ENCODE measurements at places on chromosomes 12 and 14. TPM values are rescaled to one million over a fixed set of nuclear protein-coding genes. Genes with fewer than 3 reads are reported as not detected.

The ARHGEF40 gene
- 9.6 TPM for polyA plus RNA-seq

The APOF gene
- not detected for polyA plus RNA-seq

The PKP2 gene
- polyA plus RNA-seq: 2.3 TPM

The ARMH4 gene
- polyA plus RNA-seq: 0.15 TPM

The SDR9C7 gene
- not detected for polyA plus RNA-seq

The BICD1 gene
- polyA plus RNA-seq: 13.1 TPM

The P2RX2 gene
- not detected for polyA plus RNA-seq

The RIPK3 gene
- polyA plus RNA-seq: not detected

The HAL gene
- 0.33 TPM for polyA plus RNA-seq

The ALDH1L2 gene
- polyA plus RNA-seq: 2.4 TPM

The AMDHD1 gene
- 4.1 TPM for polyA plus RNA-seq

The TDRD9 gene
- polyA plus RNA-seq: not detected

The CCDC38 gene
- 0.28 TPM for polyA plus RNA-seq

The IRAK4 gene
- 7.2 TPM for polyA plus RNA-seq

The A2M gene
- polyA plus RNA-seq: not detected

The ARHGDIB gene
- polyA plus RNA-seq: 1.0 TPM

The MMAB gene
- 36.8 TPM for polyA plus RNA-seq

DNA sequence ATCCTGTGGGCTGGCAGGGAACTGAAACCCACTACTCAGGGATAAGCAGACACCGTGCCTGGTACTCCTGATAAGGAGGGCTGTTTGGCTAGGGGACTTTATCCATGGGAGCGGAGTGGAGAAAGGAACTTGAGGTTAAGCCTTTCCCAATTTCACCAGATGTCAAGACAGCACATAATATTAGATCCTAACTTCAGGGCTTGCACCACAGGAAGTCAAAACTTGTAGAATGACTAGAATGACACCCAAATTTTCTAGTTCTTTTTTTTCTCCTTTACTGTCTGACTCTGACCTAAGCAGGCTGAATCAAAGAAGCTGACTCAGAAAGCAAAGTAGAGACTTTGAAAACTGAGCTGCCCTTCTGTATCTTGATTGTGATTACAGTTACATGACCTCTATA lies 7.1 kb upstream of the CGRRF1 start:
- no peak for DNase-seq

GRCh38 chr14:75476274-75476995 lies 45.8 kb upstream of the BATF start:
- DNase-seq: no peak

DNA sequence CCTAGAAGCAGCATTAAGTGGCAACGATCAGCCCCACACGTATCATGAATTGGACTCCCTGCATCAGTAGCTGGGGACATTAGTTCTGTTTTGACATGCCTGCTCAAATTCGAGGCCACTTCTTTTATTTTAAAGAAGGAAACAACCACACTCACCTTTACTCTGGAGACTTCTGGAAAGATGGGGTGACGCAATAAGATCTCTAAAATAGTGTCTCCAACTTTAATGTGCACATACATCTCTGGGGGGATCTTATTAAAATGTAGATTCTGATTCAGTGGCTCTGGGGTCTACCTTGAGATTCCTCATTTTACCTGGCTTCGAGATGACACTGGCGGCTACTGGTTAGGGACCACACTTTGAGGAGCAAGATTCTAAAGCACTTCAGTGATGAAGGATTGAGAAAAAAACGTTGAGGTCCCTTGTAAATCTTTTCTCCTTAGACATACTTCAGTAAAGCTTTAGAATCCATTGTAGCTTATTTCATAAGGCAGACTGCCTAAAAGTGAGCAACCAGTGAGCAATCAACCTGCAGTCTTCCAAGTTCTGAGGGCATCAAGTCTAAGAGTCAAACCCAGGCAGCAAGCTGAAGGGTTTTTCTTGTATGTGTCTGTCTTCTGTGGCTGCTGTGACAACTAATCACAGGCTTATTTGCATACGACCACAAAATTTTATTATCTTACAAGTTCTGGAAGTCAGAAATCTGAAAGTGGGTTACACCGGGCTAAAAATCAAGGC lies 718.6 kb upstream of the TBX3 start:
- no peak for DNase-seq

GRCh38 chr12:108638997-108639822 lies 5.5 kb upstream of the SELPLG start:
- DNase-seq: no peak

GRCh38 chr12:45601390-45601789 lies 128.1 kb upstream of the ARID2 start:
- DNase-seq: no peak

DNA sequence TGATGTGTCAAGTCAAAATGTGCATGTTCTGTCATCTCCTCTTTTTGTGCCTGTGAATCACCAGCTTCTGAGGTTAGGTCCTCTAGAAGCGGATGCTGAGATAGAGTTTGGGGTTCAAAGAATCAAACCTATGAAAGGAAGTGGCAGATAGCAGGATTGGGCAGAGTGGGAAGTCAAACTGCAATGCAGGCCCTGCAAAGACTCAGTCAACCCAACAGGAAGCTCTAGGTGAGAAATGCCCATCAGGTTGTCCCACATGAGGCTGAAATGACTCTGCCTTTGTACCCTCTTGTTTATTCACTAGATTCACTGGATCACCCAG lies 4.5 kb upstream of the MIA2 start:
- DNase-seq: no peak

DNA sequence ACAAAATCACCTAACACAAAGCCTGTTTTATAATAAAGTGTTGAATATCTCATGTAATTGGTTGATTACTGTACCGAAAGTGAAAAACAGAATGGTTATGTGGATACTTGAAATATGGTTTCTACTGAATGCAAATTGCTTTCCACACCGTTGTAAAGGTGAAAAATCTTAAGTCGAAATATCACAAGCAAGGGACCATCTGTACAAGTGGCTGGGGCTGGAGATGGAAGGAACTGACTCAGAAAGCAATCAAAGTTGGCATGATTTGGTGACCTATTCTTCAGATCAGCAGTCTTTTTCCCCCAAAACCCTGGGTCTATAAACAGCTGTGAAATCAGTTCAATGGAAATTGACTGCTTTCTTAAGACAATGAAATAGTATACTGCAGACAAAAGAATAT lies 3.6 kb downstream of the CBX5 start:
- DNase-seq: no peak

DNA sequence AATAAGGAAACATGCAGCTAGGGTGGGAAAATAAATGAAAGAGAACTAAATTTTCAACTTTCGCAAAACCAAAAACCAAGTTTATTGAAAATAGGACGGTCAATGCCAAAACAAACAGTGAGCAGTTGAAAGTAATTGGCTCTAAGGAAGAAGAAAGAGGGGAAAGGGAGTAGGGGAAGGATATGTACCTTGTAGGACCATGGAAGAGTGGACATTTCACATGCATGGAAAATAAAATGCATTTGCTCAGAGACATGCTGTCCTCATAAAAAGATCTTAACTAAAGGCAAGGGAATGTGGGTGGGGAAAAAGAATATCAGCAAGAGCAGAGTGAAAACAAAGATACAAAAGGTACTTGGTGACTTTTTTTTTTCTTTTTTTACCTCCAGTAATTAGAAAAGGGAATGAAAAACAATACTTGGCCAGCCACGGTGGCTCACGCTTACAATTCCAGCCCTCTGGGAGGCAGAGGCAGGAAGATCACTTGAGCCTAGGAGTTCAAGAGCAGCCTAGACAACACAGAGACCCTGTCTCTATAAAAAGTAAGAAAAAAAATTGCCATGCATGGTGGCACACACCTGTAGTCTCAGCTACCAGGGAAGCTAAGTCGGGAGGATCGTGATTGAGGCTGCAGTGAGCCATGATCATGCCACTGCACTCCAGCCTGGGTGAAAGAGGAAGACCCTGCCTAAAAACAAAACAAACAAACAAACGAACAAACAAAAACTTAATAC lies 6.6 kb downstream of the TXNDC16 start:
- DNase-seq: no peak

DNA sequence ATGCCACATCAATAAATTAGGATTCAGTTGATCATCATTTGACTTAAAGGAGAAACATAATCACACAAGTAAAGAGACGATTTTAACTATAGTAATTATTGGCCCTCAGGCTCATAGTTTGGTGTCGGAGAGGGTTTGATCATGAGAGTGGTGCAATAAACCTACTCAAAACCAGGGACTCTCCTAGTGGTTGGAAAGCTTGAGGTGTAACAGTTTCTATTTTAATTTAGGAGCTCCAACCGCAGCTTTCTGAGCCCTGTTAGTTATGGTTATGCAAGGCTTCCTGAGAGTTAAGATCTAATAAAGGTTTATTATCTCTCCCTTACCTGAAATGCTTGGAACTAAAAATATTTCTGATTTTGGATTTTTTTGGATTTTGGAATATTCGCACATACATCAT lies 36.4 kb downstream of the TMTC2 start:
- no peak for DNase-seq

- DNase-seq: no peak
Observed at GRCh38 chr14:24851837-24852236, 198.1 kb downstream of the STXBP6 start.

GRCh38 chr12:47066278-47067025 lies 13.0 kb upstream of the PCED1B start:
- DNase-seq: no peak

DNA sequence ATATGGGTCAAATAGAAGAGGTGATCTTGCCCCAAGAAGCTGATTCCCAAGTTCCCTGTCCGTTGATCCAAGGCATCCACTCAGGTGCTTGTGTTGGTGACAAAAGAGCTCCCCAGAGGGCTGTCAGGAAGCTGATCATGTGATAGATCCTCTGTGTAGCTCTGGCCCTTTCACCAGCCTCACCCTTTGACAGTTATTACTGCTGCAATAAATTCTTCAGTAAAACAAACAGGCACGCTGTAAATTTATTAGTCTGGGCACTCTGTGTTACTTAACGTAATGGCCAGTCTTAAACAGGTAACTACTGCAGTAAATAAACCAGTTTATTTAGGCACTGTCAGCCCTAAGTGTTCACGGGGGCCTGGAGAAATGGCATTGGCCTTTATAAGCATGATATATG lies 473.9 kb downstream of the BCL11B start:
- no peak for DNase-seq

GRCh38 chr14:93049867-93050331 lies 65.8 kb downstream of the ITPK1 start:
- DNase-seq: no peak

- no peak for DNase-seq
Observed at GRCh38 chr14:99182548-99183250, 89.3 kb downstream of the BCL11B start.

DNA sequence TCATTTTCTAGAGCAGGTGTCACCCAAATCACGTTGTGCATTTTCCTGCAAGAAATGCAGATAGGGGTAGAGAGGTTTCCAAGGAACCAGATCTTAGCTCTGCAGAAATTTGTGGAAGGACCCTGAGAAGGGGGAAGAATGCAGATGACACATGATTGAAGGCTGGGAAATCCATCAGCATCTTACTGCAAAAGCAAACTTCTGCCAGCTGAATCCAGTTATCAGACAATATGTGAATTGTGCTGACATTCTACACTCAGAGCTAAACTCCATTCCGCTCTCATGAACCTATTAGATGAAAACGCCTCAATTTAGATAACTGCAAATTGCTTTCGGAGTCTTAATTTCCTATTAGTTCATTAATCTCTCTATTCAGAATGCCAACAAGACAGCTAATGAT lies 211.3 kb upstream of the NOS1 start:
- DNase-seq: no peak

DNA sequence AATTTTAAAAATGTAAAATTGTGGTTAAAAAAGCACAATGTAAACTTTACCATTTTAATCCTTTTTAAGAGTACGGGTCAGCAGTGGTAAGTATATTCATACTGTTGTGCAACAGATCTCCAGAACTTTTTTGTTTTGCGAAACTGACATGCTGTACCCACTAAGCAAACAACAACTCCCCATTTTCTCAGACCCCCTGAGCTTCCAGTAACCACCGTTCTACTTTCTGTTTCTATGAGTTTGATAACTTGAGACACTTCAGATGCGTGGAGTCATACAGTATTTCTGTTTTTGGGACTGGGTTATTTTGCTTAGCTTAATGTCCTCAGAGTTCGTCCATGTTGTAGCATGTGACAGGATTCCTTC lies 38.0 kb downstream of the CHST11 start:
- no peak for DNase-seq

GRCh38 chr14:74308695-74309094 lies 6.0 kb upstream of the ABCD4 start:
- DNase-seq: no peak

GRCh38 chr12:44002607-44003006 lies 166.7 kb downstream of the TMEM117 start:
- DNase-seq: no peak

DNA sequence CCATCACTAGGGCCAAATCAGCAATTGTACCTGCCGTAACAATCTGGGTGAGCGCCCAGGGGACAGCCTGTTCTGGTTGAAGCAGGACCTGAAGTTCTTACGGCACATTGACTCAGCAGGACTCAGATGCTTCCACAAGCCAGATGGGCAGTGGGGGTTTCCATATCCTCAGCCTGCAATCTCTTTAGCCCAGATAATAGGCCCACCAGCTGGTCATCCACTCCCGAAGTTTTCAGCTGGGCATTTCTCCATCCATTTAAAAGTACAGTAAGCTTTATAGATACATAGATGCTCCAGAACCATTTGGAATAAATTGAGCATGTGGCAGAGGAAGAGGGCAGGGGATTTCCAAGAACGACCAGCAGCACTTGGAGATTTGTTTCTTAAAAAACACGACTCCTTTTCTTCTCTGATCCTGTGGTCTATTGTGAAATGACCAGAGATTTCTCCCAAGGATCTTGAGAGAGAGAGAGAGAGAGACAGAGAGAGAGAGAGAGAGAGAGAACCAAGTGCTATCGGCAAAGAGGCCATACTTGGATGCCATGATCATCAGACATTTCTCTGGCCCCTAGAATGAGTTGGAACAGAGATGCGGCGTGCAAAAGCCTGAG lies 74.8 kb upstream of the PLXNC1 start:
- no peak for DNase-seq

DNA sequence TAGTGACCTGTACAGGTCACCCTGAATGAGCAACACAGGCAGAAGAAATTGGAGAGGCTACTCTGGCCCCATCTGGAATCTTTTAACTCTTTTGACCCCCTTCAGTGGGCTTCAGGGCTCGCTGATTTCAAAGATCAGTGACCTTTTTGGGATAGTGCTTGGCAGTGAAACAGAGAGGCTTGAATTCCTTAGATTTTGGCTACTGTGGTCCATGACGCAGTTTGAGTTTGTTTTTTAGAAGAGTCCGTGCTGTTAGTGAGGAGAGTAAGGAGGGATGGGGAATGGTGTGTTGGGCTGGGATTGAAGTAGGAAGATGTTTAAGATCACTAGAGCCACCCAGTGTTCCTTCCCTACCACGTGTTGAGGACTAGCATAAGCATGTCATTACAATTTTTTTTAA lies 16.5 kb downstream of the TMEM30B start:
- DNase-seq: no peak

DNA sequence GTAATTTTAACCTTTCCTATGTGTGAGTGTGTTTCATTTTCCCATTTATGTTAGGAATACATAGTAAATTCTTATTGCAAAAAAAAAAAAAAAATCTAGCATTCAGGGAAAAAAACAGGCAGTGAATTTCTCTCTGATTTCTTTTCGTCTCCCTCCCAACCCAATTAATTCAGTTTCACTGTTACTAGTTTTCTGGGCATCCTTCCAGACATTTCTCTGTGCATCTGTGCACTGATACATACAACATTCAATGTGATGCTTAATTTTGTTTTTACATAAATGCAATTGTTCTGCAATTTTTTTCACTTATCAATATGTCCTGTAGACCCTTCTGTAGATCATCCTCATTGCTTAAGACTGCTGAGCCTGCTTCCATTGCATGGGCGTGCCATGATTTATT lies 694.3 kb upstream of the TBX3 start:
- DNase-seq: no peak

- DNase-seq: no peak
Observed at GRCh38 chr14:27605282-27605681, 1007.4 kb upstream of the NOVA1 start.

GRCh38 chr12:94706250-94706661 lies 55.9 kb upstream of the TMCC3 start:
- no peak for DNase-seq
